Brain microvascular endothelial cell (primary cell): ENCODE measurements at places on chromosomes 16 and 17.
A peak's percentile ranks its signal among the peaks of the same experiment; 100 is the strongest.

DNA sequence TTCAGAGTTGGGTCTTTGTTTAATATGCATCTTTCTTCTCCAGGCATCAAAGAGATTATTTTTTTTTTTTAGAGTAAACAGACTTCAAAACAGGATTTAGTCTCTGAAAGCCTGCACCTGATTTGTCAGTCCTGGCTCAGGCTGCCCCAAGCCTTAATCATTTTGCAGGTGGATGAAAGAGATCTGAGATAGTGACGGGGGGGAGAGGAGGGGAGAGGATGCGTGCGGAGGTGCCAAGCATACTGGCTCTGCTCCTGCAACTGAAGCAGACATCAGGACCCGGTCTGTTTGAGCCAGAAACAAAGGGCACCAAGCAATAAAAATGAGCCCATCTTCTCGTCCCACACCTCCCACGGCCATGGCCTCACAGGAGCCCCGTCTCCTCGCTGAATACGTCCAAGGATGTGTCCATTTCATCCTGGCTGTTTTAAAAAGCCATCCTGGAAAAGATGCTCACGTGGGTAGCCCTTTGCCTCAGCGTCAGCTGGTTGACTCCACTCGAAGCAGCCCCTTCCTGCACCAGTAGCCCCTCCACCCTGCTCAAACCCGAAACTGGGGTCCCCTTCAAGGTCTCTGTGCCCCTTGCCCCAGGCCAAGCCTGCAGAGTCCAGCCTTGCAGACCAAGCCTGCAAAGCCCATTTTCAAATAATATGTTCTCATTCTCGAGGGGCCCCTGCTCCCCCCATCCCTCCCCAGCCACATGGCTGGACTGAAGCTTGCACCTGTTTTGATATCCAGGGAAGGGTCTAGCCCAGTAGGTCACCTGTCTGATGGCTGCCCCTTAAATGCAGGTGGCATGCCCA lies 84.8 kb upstream of the TNRC6C start:
- no peak for DNase-seq

GRCh38 chr16:17802571-17802970 lies 331.8 kb upstream of the XYLT1 start:
- DNase-seq, result no peak

GRCh38 chr17:31931756-31932155 lies 5.1 kb upstream of the SUZ12 start:
- no peak for DNase-seq

DNA sequence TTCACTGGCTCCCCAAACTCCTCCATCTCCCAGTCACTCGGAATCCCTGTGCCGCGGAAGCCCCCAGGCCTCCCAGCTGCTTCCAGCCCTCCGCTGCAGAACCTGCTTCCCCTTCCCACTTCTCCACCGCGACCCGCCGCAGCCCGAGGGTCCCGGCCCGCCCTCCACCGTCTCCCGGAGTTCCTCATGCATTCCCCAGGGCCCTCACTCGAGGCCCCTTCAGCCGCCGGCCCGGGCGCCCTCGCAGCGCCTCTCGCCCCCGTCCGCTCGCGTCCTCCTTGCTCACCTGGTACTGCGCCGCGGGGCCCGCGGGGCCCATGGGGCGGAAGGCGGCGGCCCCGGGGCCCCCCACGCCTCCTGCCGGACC lies 329 bp downstream of the SMARCD2 start:
- no peak for DNase-seq

- peak; percentile 82 for DNase-seq
These were observed 8.3 kb upstream of the NLK start for GRCh38 chr17:28033972-28034714.

DNA sequence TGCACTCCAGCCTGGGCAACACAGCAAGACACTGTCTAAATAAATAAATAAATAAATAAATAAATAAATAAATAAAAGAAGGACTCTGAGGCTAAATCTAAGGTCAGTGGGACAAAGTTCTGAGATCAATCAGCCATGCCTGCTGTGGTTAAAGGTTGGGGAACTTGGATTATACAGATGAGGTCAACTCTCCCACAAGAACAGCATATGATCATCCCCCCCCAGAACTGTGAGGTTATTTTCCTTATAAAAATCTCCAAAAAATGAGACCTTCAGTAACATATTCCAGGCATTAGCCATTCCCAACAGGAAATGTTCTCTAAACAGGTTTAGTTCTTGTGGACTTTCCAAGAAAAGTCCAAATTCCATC lies 90.3 kb downstream of the C16orf95 start:
- no peak for DNase-seq

- DNase-seq, result peak; percentile 68
These were observed 118.6 kb upstream of the TNRC6C start for GRCh38 chr17:77839698-77840512.

DNA sequence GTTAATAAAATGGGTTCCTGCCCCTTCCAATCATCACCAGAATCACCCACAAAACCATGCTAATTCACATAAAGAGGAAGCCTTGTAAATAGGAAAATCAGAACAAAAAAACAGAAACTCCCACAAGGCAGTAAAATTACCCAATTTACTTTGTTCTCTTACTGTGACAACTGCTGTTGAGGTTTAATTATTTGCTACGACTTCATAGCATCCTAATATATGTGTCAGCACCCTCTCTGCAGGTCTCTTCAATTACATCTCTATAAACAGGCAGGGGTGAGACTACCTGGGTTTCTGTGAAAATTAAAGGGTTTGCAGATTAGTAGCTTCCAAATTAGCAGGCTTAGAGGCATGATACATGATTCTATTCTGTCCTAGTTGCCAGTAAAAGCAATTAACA lies 2.7 kb downstream of the WDR59 start:
- no peak for DNase-seq

DNA sequence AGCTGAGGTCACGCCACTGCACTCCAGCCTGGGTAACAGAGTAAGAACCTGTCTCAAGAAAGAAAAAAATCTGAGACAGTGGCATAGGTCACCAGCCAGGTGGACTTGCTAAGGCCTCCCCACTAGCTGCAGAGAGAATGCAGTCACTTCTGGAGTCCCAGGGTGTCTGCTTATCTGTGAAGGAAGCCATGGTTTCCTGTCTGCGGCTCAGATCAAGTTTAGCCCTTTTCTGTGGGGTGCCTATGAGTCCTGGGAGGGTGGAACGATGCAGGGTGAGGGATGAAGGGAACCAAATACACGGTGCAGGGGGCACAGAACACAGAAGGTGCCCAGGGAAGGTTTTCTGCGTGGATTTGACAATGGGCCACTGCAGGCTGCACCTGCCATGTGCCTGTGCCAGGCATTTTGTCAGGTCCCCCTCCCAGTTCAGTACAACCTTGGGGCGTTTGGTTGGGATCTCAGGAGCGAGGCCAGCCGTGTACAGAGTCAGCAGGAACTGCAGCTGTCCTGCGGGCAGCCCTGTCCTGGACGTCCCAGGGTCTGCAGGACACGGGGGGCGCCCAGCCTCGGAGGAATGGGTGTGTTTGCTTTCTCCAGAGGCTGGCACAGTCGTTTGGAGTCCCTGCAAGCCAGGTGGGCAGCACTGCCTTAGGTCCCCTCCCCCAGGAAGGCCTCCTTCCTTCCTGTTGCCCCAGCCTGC lies 41.8 kb downstream of the RAB11FIP4 start:
- DNase-seq, result no peak

- DNase-seq, result no peak
These were observed 580 bp downstream of the CD300LD start for GRCh38 chr17:74591503-74591902.

- no peak for DNase-seq
These were observed 26.8 kb downstream of the BRIP1 start for GRCh38 chr17:61836266-61837174.

DNA sequence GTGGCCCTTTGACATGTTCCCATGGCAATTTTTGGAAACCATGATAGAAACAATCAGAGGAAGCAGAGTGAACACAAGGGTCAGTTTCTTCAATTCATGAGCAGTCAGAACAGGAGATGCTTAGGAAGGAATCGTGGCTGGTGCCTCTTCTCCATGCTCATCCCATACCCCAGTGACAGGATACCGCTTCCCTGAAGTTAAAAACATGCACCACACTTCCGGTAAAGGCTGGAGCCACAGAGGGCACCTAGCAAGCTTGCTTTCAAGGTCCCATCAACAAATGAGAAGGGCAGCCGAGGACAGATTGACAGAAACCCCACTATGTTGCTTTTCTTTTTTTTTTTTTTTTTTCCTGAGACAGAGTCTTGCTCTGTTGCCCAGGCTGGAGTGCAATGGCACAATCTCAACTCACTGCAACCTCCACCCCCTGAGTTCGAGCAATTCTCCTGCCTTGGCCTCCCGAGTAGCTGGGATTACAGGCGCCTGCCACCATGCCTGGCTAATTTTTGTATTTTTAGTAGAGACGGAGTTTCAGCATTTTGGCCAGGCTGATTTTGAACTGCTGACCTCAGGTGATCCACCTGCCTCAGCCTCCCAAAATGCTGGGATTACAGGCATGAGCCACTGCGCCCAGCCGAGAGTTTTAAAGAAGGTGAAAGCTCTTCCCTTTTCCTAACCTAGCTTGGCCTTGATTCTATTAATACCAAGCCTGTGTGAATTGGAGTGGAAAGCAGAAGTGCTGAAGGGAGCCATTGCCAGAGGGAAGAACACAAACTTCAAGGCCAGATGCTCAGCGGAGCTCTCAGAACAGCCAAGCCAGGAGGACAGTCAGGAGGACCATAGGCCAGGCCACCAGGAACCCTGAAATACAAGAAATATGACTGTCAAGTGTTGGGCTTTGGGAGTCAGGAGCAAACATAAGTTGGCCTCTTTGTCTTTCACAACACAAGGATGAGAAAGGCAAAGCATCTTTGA lies 16.6 kb downstream of the GP2 start:
- DNase-seq, result no peak

DNA sequence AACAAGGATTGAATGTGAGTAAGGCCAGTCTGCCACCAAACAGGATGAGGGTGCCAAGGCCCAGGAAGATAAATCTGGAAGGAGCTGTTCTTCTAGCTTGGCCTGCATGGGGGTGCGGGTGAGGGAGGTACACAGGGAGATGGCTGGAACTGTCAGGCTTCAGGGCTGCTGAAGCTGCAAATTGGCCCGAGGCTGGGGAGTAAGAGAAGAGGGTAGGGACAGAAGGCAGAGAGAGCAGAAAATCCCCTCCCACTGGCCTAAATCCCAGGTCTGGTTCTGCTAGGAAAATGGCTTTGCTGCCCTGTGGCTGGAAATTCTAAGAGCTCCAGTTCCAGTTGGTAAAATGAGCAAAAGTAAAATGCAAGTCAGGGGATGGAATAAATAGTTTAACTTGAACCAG lies 87.9 kb downstream of the CCDC182 start:
- no peak for DNase-seq
